ENCODE measurements at places on chromosomes 1 and 21.

- no peak for DNase-seq
Observed at GRCh38 chr21:43585514-43585913, 73.8 kb downstream of the HSF2BP start.

GRCh38 chr21:29193072-29193471 is 62.6 kb downstream of the MAP3K7CL start:
- DNase-seq: no peak

- DNase-seq: no peak
Observed at GRCh38 chr1:29599071-29599470, 362.7 kb downstream of the PTPRU start.

DNA sequence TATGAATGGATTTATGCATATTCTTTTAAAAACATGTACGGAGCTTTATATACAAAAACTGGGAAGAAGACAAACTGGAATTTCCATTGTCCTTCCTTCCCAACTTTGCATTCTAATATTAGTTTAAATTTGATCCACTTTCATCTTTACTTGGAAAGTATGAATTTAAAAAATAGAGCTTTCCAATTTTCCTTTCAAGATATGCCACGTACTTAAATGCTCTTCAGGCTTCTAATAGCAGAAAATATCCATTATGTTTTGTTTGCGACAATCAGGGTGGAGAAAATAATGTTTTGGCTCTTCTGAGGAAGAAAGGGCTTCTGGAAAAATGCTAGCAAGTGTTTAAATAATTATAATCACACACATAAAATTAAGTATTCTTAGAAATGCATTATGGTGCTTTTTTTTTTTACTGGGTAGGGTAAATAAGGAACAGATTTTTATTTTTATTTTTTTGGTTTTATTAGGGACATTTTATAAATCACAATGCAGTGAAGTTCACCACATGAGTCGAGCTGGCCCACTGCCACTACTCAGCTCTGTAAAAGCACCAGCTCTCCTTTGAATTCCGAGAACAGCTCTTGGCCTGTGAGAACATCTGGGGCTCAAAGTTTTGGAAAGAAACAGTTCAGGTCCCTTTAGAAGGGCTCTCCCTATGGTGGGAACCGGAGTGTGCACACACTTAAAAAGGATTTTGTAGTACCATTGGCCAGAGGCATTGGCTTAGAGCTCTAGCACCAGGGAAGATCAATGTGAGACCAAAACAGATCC is 287.4 kb upstream of the LYPLAL1 start:
- DNase-seq: no peak

DNA sequence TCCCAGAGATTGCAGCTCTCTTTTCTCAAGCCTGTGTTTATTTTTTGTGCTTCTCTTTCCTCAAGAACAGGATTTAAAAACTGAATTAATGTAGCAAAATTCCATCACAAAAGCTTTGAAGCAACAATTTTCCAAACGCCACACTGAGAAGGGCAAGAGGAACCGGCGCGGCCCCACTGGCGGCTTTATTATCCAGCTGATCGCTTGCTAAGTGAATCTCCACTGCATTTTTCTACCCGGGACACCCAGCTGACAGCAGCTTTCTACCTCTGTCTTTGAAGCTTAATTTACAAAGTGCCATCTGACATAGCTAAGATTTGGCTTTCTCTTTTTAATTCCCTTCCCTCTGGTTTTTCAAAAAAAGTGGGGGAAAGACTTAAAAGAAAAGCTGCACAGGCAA is 369.3 kb upstream of the C1orf174 start:
- no peak for DNase-seq

GRCh38 chr1:54111624-54112023 is 41.2 kb downstream of the CDCP2 start:
- no peak for DNase-seq

GRCh38 chr1:28306301-28306949 is 22.4 kb upstream of the MED18 start:
- DNase-seq: no peak

GRCh38 chr21:37227071-37228002 is 39.8 kb downstream of the VPS26C start:
- no peak for DNase-seq

DNA sequence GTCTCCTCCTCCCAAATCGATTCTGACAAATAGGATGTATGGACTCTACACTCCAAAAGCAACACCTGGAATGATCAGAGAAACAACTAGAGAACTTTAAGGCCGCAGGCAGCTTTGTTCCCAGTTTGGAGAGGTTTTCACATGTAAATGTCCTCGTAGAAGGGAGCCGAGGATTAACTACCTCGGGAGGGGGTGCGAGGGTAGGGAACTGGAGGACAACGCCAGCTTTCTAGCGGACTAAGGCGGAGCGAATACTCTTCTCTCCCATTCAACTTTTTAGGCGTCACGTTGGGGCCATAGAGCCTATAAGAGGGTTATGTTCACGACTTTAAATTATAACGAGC is 1.2 kb downstream of the SCAF4 start:
- DNase-seq: no peak

- DNase-seq: no peak
Observed at GRCh38 chr1:5977494-5978444, 14.5 kb downstream of the NPHP4 start.

DNA sequence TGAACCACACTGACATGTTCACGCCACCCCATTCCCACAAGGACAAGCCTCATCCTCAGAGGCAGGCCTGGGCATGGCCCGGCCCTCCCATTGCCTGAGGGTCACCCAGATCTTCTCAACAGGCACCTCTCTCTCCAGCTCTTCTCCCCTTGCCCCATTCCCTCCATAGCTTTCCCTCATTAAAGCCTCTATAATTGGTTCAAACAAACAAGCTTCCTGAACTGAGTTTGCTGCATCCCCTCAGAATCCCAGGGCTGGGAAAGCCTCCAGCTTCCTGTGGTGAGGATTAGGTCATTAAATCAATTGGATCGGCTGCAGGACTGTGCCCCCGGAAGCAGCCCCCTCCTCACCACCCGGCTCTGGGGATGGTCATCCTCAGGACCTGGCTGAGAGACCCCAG is 18.9 kb downstream of the CTNNBIP1 start:
- no peak for DNase-seq

DNA sequence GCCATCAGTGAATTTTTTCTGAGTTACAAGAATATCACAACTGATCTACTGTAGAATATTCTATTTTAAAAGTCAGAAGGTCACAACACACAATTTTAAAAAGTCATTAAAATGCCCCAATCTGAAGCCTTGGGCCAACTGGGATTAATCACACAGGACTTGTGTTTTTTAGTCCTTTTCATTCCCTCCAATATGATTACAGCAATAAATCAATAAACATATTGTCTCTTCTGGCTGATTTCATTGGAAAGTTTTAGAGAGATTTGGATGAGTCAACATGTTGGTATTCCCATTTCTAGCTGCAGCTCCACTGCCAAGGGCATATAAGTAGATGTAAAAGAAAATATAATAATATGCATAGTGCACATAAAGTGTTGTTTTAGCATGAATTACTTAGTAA is 85.8 kb downstream of the NIBAN1 start:
- no peak for DNase-seq

DNA sequence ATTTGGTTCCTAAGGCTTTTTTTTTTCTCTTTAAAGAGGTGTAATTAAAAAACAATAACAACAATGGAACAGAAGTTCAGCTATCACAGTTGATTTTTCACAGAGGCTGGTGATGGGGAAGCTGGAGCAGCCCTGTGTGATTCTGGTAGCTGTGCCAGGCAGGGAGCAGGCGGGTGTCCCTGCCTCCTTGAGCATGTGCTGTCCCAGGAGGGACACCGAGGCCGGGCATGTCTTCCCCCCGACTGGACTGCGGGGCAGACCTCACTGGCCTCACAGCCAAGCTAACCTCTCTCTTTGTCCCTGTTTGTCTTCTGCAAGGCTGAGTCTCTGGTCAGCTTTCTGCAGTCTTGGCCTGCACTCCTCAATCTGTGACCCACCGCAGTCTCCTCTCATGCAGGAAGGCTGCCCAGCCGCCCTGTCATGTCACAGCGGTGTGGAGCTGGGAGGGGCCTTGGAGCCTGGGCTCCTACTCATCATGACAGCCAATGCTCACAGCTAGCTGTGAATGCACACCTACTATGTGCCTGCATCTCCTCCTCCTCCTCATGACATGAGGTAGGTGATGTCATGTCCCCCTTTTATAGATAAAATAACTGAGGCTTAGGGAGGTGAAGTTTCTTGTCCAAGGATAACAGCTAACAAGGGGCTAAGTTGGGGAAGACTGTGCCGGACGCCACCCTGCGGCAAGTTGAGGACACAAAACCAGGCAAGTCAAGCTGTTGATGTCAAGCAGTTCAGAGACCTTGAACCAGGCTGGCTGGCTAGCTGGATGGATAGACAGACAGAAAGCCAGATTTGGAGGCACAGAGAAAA is 10.3 kb upstream of the ACTL8 start:
- DNase-seq: no peak

GRCh38 chr1:92817986-92818764 is 13.7 kb upstream of the RPL5 start:
- no peak for DNase-seq

DNA sequence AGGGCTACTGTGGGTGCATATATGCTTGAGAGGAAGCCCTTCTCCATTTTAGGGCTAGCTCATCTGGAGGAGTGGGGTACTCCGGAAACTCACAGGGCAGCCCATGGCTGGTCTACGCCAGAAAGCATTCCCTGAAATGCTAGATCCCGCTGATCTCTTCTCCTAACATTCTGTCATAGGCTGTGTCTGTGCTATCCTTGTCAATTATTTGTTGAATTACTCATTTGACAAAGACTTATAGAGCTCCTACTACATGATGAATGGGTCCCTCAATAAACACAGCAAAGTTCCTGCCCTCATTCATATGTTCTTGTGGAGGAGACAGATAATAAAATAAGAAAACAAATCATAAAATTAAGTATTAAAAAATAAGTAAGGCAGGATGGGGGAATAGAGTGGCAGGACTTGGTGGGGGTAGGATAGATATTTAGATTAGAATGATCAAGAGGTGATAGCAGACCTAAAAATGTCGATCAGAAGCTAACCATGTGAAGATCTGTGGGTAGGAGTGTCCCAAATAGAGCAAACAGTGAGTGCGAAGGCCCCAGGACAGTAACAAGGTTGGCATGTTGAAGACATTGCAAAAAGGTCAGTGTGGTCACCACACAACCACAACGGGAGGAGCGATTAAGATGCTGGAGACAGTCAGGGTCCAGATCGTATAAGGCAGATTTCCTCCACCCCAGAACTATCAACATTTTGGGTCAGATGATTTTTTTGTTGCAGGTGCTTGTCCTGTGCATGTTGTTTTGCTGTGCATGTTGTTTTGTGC is 13.2 kb downstream of the NGF start:
- no peak for DNase-seq

DNA sequence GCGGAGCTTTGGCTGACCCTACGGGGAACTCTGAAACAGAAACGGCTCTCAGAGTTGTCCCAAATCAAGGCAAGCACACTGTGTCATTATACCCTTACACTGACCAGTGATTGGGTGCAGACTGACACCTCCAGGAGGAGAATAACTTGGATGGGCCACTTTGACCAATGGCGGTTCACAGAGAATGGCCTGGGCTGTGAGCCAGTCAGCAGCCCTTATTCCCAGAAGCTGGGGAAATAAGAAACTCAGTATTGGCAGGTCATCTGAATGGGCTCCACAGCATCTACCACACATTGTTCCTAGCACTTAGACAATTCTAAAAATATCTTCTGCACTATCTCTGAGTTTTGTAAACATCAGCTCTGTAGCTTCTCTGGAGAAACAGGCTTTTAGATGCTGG is 265.2 kb downstream of the ADGRL2 start:
- DNase-seq: no peak

GRCh38 chr1:53541761-53542550 is 82.8 kb downstream of the DMRTB1 start:
- no peak for DNase-seq

GRCh38 chr1:244713332-244713731 is 60.4 kb downstream of the DESI2 start:
- DNase-seq: no peak

DNA sequence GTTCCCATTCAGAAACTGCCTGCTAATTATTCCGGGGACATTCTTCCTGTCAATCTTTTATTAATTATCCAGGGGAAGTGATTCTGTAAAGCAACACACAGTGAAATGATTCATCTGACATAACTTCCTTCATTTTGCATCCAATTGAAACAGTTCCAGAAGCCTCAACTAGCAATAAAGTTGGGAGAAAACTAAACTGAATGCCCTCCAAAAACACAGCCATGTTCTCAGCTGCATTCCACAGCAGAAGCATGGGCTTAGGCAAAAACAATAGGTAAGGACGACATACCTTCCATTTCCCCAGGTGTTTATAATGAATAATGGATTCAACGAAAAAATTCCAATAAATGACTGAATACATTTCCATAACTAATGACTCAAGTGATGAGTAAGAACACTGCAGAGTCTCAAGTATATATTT is 36.9 kb upstream of the TARBP1 start:
- DNase-seq: no peak

GRCh38 chr1:245512980-245513578 is 358.3 kb downstream of the KIF26B start:
- DNase-seq: no peak

DNA sequence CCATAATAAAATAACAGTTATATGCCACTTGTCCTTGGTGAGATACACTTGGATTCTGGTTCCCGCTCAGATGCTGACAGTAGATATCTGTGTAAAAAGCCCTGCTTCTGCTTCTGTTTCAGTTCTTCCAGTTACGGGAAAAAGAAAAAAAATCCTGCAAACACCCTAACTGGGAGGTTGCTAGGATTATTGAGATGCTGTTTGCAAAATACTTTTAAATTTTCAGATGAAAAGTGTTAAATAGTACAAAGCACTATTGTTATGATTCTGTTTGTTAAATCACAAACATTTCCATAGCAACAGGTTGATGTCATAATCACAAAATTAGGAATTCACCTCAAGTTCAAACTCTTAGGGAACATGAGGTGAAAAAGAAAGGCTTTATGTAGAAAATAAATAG is 232.3 kb downstream of the HMCN1 start:
- DNase-seq: no peak

DNA sequence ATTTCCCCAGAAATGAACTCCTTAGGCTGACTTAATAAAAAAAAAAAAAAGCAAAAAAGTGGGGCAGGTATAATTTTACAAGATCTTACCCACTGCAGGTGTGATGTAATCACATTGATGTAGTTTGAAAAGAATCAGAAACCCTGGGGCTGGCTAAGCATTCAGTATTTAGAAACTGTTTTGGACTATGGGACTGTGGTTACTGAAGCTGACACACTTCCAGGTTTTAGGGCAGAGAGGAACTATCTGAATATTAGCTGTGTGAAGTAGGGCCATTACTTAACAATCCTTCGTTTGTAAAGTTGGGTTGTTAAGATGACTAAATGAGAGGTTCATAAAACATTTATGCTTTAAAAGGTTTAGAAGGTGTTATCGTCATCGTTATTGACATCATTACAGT is 165.3 kb downstream of the FASLG start:
- DNase-seq: no peak

GRCh38 chr1:77697441-77697840 is 15.0 kb upstream of the ZZZ3 start:
- no peak for DNase-seq

- DNase-seq: no peak
Observed at GRCh38 chr1:66327588-66327987, 206.4 kb upstream of the SGIP1 start.

GRCh38 chr21:45947296-45947695 is 34.3 kb upstream of the COL6A1 start:
- no peak for DNase-seq

- DNase-seq: no peak
Observed at GRCh38 chr1:156510709-156511108, 10.1 kb upstream of the MEF2D start.

All from stimulated activated CD4-positive, alpha-beta T cell treated with anti-CD3 and anti-CD28 coated beads, Interleukin-1b, Interleukin-23, amount 100 ng/mL, for 1 hour (primary cell).